ENCODE measurements at places on chromosomes 1 and 21. TPM values are rescaled to one million over a fixed set of nuclear protein-coding genes. Genes with fewer than 3 reads are reported as not detected.

The SYTL1 gene
- polyA plus RNA-seq = 459 TPM

DNA sequence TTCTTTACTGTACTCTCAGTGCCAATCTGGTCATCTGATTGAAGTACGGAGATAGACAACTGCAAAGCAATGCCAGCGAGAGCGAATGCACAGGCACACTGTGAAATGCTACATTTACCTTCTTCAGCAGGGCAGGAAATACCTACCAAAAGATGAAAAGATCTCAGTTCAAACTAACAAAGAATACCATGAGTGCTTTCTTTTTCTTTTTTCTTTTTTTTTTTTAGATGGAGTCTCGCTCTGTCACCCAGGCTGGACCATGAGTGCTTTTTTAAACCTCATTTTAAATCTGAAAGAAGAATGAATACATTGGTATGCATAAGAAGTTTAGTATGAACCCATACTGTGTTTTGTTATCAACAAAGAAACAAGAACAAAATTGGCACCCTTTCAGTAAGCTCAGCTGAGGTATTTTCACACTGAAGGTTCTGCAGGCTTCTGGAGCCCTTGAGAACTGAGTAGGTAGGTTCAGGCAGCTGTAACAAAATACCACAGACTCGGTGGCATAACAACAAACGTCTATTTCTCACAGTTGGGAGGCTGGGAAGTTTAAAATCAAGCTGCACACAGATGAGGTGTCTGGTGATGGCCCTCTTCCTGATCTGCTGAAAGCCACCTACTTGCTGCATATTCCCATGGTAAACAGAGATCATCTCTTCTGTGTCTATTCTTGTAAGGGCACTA lies 1.7 kb upstream of the CHI3L2 start:
- no peak for DNase-seq

The TTC22 gene
- polyA plus RNA-seq = 7.8 TPM

GRCh38 chr1:204268101-204268500 lies 54.3 kb upstream of the GOLT1A start:
- DNase-seq = no peak

DNA sequence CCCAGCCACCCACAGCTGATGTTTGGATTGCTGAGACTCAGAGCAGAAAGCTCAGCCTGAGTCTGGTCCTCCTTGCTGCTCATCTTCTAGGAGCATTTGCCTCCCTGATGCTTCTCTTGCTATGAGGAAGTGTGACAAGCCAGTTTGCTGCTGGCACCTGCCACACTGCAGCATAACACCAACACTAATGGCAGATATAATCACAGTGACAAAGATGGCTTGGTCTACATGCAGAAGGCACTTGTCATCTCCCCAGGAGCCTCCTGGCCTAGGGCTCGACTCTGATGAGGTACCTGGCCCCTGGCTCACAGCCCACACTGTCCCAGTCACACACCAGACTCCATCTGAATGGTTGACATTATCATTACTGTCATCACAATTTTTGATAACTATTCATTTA lies 13.9 kb upstream of the PSMB2 start:
- no peak for DNase-seq

GRCh38 chr1:9182784-9183257 lies 51.8 kb upstream of the H6PD start:
- no peak for DNase-seq

The SUSD4 gene
- 0.13 TPM for polyA plus RNA-seq

DNA sequence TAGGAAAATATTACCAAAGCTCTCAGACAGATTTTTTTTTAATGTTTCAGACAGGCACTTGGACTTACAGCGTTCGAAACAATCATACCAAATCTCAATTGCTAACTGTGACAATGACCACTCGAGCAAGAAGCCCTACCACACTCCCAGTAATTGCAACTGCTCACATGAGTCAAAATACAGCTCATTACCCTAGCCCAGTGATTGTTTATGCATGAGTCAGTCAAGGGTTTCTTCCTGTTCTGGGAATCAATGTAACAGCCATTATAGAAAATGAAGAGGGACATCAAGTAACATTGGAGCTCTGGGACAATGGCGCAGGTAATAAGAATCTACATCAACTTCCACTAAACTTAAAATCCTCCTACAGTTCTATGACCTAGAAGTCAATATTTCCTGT lies 56.1 kb upstream of the SH3GLB1 start:
- no peak for DNase-seq

DNA sequence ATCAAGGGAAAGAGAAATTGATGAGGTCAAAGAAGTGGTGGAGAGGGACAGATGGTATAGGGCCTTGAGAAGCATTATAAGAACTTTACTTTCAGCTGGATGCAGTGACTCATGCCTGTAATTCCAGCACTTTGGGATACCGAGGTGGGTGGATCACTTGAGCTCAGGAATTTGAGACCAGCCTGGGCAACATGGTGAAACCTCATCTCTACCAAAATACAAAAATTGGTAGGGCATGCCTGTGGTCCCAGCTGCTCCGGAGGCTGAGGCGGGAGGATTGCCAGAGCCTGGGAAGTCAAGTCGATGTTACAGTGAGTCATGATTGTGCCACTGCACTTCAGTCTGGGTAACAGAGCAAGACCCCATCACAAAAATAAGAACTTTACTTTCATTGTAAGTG lies 5.7 kb downstream of the TMEM50A start:
- peak; percentile 2 for DNase-seq

The GUCA2A gene
- not detected for polyA plus RNA-seq

DNA sequence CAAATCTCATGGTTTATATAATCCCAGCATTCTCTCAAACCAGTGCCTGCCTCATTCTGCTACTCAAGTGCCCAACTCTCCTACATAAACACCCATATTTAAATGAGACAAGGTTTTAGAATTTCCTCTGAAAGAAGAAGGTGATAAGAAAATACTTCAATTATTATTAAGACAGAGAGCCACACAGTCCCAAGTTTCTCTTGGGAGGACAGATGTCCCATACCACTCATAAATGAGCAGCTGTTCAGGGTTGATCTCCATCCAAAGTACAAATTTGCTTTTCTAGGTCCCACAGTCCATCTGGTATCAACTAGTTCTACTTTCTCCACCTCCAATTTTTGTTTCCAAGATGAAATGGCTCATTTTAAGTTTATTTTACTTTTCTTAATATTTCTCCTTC lies 11.3 kb downstream of the DCAF8 start:
- no peak for DNase-seq

GRCh38 chr1:181661569-181661968 lies 178.3 kb downstream of the CACNA1E start:
- no peak for DNase-seq

DNA sequence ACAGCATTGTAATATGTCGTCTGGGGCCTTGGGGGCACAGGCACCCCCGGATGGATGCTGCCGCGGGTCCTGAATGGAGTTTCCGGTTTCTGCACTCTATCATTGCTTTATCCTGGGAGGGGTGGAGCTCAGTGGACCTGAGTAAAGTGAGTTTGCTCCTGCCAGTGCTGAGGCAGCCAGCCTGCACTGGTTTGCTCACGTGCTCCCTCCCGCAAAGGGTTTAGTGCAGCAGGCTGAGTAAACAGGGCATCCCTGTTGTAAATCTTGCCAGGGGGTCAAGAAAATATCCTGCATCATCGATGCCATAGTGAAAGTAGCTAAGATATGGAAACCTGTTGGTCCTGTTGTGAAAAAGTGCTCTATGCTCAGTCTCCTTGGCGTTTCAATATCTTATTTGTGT lies 85.6 kb upstream of the BRINP3 start:
- DNase-seq = no peak

Data from B cell (primary cell).